ENCODE measurements at places on chromosomes 7 and 10. TPM values are rescaled to one million over a fixed set of nuclear protein-coding genes. Genes with fewer than 3 reads are reported as not detected.

GRCh38 chr7:135215698-135216097, 4.4 kb upstream of the WDR91 start:
- no peaks in the 10 kb centered on the region for H3K36me3 ChIP-seq
- H3K27ac ChIP-seq, result no peak overlapping the region
- no peak for DNase-seq

- no peaks in the 10 kb centered on the region for H3K4me1 ChIP-seq
- no peak overlapping the region for H3K4me3 ChIP-seq
- no peaks in the 10 kb centered on the region for H3K36me3 ChIP-seq
Measured at GRCh38 chr7:48058990-48059389, 23.6 kb downstream of the C7orf57 start.

DNA sequence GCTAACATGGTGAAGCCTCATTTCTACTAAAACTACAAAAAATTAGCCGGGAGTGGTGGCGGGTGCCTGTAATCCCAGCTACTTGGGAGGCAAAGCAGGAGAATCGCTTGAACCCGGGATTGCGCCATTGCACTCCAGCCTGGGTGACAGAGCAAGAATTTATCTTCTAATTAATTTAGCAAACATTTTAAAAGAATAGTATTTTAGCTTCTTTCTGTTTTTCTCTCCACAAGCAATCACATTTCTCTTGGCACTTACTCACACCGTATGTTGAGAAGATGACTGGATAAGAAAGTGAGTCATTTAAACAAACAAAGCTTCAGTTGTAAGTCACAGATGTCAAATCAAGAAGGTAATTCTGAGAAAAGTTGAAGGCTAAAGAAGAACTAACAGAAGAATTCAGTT, 264.0 kb downstream of the ARL4A start:
- no peaks in the 10 kb centered on the region for H3K36me3 ChIP-seq
- H3K27ac ChIP-seq, result no peak overlapping the region
- H3K27me3 ChIP-seq, result no peaks in the 10 kb centered on the region

DNA sequence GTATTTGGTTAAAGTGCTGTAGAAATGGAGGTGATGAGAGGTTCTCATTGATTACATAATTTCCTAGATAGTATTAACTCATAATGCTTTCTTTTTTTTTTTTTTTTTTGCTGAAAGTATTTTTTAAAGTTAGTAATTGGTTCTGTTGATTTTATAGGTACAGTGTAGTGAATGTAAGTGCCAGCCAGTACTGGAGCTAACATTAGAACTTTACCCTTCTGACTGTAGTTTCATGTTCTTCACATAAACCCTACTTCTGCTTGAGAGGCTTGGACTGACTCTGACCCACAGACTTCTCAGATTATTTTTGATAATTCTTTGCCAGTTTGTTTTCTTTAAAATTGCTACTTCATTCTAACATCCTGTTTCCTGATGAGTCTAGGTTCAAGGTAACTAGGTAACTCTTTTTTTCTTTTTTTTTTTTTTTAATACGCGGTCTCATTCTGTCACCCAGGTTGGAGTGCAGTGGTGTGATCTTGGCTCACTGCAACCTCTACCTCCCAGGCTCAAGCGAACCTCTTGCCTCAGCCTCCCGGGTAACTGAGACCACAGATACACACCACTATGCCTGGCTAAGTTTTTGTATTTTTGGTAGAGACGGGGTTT, 92.2 kb upstream of the OIT3 start:
- H3K36me3 ChIP-seq, result no peaks in the 10 kb centered on the region
- H3K27me3 ChIP-seq, result no peaks in the 10 kb centered on the region
- no peak overlapping the region for H3K4me3 ChIP-seq
- H3K27ac ChIP-seq, result no peak overlapping the region

GIMAP7 gene
- polyA plus RNA-seq, result not detected

DNA sequence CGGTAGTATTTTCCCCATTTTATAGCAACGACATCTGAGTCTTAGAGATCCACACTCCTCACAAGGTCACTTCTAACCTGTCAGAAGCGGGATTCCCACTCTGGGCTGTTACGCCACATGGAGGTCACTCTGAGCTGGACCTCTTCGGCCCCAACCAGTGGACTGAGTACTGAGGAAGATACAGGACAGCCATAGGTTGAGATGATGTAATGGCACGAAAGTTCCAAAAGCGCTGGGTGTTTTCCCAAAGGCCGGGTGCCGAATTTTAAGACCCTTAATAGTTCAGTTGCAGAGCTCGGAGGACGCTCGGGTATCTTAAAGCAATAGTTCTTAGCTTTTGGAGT, 699 bp downstream of the GHITM start:
- peaks cover 8% of the 10 kb centered on the region for H3K4me1 ChIP-seq

- no peaks in the 10 kb centered on the region for H3K4me1 ChIP-seq
- H3K4me3 ChIP-seq, result no peak overlapping the region
- no peak overlapping the region for H3K27ac ChIP-seq
- H3K27me3 ChIP-seq, result peaks cover 30% of the 10 kb centered on the region
- no peaks in the 10 kb centered on the region for H3K36me3 ChIP-seq
- DNase-seq, result no peak
Measured at GRCh38 chr10:93622942-93623341, 10.6 kb downstream of the PDE6C start.

GPR158 gene
- polyA plus RNA-seq, result 0.06 TPM

MYL10 gene
- polyA plus RNA-seq, result not detected

CCL26 gene
- 2.2 TPM for polyA plus RNA-seq

DNA sequence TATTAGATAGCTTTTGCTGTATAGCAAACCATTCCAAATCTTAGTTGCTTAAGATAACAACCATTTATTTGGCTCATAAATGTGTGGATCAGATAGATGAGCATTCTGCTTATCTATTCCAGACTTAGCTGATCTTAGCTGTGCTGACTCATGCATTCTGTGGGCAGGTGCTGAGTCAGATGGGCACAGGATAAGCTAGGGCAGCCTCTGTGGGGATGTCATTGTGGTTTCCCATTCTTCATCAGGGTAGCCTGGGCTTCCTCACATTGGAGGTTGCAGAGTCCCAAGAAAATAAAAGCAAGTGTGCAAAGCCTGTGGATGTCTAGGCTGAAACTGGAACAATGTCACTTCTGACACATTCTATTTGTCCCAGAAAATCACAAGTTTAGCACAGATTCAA, 917.0 kb downstream of the TYW1 start:
- H3K27ac ChIP-seq, result no peak overlapping the region
- no peaks in the 10 kb centered on the region for H3K4me1 ChIP-seq
- DNase-seq, result peak; percentile 4
- H3K27me3 ChIP-seq, result no peaks in the 10 kb centered on the region
- no peaks in the 10 kb centered on the region for H3K36me3 ChIP-seq
- H3K4me3 ChIP-seq, result no peak overlapping the region

GSAP gene
- 4.1 TPM for polyA plus RNA-seq

DNA sequence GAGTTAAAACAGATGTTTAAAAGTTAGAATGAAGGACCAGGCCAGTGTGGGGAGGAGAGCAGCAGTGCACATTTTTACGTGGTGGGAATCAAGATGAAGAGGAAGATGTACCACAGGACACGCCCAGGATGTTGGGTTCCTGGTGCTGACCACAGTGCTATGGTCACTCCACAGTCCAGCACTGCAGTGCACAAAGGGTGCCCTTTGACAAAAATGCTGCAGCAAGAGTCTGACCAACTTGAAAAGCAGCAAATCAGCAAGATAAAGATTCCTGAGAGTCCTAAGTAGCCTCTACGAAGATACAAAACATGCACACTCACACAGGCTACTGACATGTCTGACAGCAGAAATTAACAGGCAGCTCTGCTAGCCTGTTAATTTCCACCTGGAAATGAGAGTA, 107.1 kb downstream of the PIP4K2A start:
- H3K27me3 ChIP-seq, result no peaks in the 10 kb centered on the region
- H3K27ac ChIP-seq, result no peak overlapping the region
- no peak for DNase-seq
- no peak overlapping the region for H3K4me3 ChIP-seq
- H3K36me3 ChIP-seq, result no peaks in the 10 kb centered on the region

GRCh38 chr7:32458025-32458424, 32.2 kb downstream of the LSM5 start:
- no peak overlapping the region for H3K4me3 ChIP-seq
- no peak for DNase-seq
- H3K27me3 ChIP-seq, result no peaks in the 10 kb centered on the region
- H3K36me3 ChIP-seq, result no peaks in the 10 kb centered on the region

IFIT3 gene
- 10.4 TPM for polyA plus RNA-seq

DNA sequence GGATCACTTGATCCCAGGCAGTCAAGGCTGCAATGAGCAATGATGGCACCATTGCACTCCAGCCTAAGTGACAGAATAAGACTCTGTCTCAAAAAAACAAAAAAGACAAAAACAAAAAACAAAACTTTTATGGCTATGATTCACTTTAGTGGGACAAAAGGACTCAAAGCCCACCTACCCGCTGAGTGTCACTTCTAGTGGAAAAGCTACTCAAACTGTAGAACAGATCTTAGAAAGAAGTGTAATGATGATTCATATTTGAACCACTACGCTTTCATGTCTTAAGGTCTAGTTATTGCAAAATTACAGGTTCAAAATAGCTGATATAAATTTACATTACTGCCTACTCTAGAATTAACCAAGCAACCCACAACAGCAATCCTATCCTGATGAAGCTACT, 47.1 kb upstream of the OTUD1 start:
- no peak overlapping the region for H3K27ac ChIP-seq
- no peak for DNase-seq
- H3K36me3 ChIP-seq, result no peaks in the 10 kb centered on the region
- H3K4me1 ChIP-seq, result no peaks in the 10 kb centered on the region

- no peak for DNase-seq
- H3K4me1 ChIP-seq, result no peaks in the 10 kb centered on the region
- H3K36me3 ChIP-seq, result no peaks in the 10 kb centered on the region
- H3K27me3 ChIP-seq, result peaks cover 100% of the 10 kb centered on the region
- no peak overlapping the region for H3K27ac ChIP-seq
Measured at GRCh38 chr7:157019718-157020451, 9.4 kb upstream of the MNX1 start.

NCF1 gene
- not detected for polyA plus RNA-seq

XRCC2 gene
- 1.4 TPM for polyA plus RNA-seq

GRCh38 chr7:93889261-93889660, 1.3 kb downstream of the TFPI2 start:
- no peaks in the 10 kb centered on the region for H3K36me3 ChIP-seq
- H3K4me3 ChIP-seq, result peak overlapping the region; percentile 83
- DNase-seq, result peak; percentile 92
- H3K27me3 ChIP-seq, result no peaks in the 10 kb centered on the region

INMT gene
- 0.09 TPM for polyA plus RNA-seq

PRKAR2B gene
- 0.89 TPM for polyA plus RNA-seq

GRCh38 chr7:3157566-3158287, 114.1 kb upstream of the CARD11 start:
- H3K27ac ChIP-seq, result no peak overlapping the region
- no peaks in the 10 kb centered on the region for H3K36me3 ChIP-seq
- H3K4me3 ChIP-seq, result no peak overlapping the region
- H3K4me1 ChIP-seq, result no peaks in the 10 kb centered on the region
- peaks cover 7% of the 10 kb centered on the region for H3K27me3 ChIP-seq
- peak; percentile 34 for DNase-seq

AP5Z1 gene
- polyA plus RNA-seq, result 31.1 TPM

GRCh38 chr7:10770176-10770575, 203.5 kb upstream of the PHF14 start:
- no peaks in the 10 kb centered on the region for H3K4me1 ChIP-seq
- no peak overlapping the region for H3K4me3 ChIP-seq
- no peaks in the 10 kb centered on the region for H3K27me3 ChIP-seq
- H3K27ac ChIP-seq, result no peak overlapping the region
- no peaks in the 10 kb centered on the region for H3K36me3 ChIP-seq
- no peak for DNase-seq

DNA sequence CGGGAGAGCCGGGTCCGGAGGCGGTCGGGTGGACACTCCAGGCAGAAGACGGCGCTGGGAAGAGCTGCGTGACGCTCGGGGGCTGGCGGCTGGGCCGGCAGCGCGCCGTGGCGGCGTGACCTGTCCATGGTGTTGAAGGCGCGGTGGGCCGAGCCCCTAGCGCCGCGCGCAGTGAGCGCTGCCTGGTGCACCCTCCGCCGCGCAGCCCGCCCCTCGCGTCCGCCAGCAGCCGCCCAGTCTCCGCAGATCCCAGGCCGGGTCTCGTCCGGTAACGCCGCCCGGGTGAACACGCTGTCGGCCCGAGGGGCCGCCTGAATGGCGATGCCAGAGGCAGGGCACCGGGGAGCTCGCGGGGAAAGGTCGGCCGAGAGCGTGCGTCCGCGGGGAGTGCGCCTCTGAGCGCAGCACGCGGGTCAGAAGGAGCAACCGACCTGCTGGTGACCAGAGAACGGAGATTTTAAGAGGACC, 657 bp upstream of the TMEM178B start:
- H3K4me1 ChIP-seq, result peaks cover 8% of the 10 kb centered on the region
- H3K4me3 ChIP-seq, result peak overlapping the region; percentile 69
- DNase-seq, result peak; percentile 73
- no peaks in the 10 kb centered on the region for H3K36me3 ChIP-seq

GRCh38 chr7:115038158-115038557, 116.3 kb downstream of the MDFIC start:
- no peak overlapping the region for H3K27ac ChIP-seq
- H3K4me1 ChIP-seq, result no peaks in the 10 kb centered on the region
- H3K4me3 ChIP-seq, result no peak overlapping the region
- H3K36me3 ChIP-seq, result no peaks in the 10 kb centered on the region
- no peaks in the 10 kb centered on the region for H3K27me3 ChIP-seq

CEP55 gene
- polyA plus RNA-seq, result 14.9 TPM

DNA sequence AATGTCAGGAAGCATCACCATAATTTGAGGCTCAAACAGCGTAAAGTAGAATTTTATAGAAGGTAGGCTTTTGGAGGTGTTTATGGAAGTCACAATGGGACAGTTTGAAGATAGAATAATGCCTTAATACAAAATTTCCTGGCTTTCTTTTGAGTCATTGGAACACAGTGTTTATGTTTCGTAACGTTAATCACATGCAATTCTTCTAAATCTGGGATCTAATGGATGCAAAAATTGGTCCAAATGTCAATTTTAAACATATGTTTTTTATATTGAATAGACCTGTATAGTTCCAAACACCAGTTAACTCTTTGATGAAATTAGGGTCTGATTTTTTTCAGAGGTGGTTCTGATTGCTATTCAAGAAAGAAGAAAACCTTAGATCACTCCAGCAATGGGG, 86.5 kb upstream of the HPS1 start:
- H3K27ac ChIP-seq, result no peak overlapping the region
- H3K36me3 ChIP-seq, result no peaks in the 10 kb centered on the region
- no peak overlapping the region for H3K4me3 ChIP-seq
- H3K27me3 ChIP-seq, result no peaks in the 10 kb centered on the region
- H3K4me1 ChIP-seq, result peaks cover 32% of the 10 kb centered on the region

DNA sequence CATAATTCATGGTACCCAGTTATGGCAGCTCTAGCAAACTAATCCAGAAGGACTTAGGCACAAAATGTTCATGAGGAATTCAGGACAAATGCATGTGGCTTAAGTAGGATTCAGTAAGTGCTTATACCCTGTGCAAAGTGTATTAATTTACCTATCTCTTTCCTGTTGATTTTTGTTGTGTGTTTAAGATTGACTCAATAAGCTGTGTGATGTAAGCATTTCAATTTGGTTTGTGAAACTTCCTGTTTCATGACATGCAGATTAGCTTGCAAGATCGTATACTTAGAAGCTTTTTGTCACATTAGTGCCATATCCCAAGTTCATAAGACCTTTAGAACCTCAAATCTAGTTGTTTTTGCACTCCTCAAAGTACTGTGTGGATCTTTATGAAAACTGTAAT, 416.7 kb downstream of the ARL4A start:
- no peaks in the 10 kb centered on the region for H3K27me3 ChIP-seq
- no peak for DNase-seq
- H3K4me3 ChIP-seq, result no peak overlapping the region
- no peak overlapping the region for H3K27ac ChIP-seq
- H3K4me1 ChIP-seq, result no peaks in the 10 kb centered on the region
- no peaks in the 10 kb centered on the region for H3K36me3 ChIP-seq

RNF148 gene
- not detected for polyA plus RNA-seq

PNLIPRP3 gene
- polyA plus RNA-seq, result not detected

GRCh38 chr10:130776724-130777123, 534.8 kb downstream of the TCERG1L start:
- H3K27ac ChIP-seq, result no peak overlapping the region
- no peak for DNase-seq
- H3K27me3 ChIP-seq, result no peaks in the 10 kb centered on the region
- H3K4me3 ChIP-seq, result no peak overlapping the region

Data from GM23248 (cell line).